ENCODE measurements at places on chromosomes 11 and 22.

- no peak for DNase-seq
These were observed 72.7 kb downstream of the AMBRA1 start for GRCh38 chr11:46520971-46521745.

- DNase-seq = no peak
These were observed 609.9 kb downstream of the INSC start for GRCh38 chr11:15724601-15725000.

DNA sequence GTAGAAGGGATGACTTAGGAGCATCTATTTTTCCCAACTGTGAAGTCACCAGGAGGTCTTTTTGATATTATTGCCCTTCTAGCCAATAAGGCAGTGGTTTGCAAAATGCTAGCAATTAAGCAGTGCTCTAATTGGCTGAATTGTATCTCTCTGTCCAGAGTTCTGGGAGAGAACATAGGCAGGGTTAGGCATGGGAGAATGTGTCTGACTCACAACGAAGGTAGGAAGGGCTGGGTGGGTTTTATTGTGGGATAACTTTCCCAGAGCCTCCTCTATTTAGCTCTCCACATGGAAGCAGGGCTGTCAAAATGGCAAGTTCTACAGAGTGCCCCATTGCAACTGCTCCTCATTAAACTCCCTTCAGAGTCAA lies 415.9 kb upstream of the CADM1 start:
- no peak for DNase-seq

DNA sequence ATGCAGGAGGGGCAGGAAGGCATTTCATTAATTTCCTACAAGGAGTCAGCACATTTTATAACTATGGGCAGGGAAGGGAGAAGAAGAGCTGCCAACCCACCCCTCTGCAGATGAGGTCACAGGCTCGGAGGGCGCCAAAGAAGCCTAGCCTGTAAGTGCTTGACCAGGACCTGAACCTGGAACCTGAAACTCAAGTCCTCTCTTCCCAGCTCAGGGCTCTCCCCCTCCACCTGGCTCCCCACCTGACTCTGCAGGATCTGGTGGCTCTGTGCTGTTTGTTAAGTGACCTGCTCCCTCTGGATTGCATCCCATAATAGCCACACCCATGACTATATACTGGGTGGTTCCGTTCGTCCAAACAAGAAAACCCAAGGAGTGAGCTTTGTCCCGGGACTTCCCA lies 27.3 kb downstream of the SCGB1A1 start:
- no peak for DNase-seq

DNA sequence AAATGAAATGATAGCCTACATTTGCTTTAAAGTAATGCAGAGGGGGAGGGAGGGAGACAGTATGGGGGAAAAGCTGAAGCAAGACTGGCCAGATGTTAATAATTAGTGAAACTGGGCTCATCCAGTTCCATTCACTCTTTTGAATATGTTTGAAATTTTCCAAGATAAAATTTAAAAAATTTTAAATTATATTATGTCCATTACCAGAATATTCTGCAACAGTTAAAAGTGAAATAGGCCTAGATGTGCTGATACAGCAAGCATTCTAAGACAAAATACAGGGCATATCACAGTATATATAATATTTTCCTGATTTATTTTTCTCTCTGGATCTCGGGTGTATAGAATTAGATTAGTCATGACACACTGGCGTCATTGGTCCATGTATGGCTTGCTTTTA lies 13.6 kb upstream of the ZNRF3 start:
- no peak for DNase-seq

- no peak for DNase-seq
These were observed 8.4 kb downstream of the APOBEC3A start for GRCh38 chr22:38965614-38966379.

GRCh38 chr11:10232756-10233155 lies 61.3 kb downstream of the SBF2 start:
- DNase-seq = no peak

- DNase-seq = no peak
These were observed 851.1 kb upstream of the FAT3 start for GRCh38 chr11:91373497-91373896.

- DNase-seq = no peak
These were observed 14.1 kb downstream of the SYNGR1 start for GRCh38 chr22:39363751-39364515.

- no peak for DNase-seq
These were observed 12.0 kb downstream of the OR5B21 start for GRCh38 chr11:58495906-58496305.

GRCh38 chr22:41491374-41492100 lies 22.6 kb downstream of the ACO2 start:
- no peak for DNase-seq

- DNase-seq = no peak
These were observed 17.1 kb downstream of the CFAP300 start for GRCh38 chr11:102064316-102064715.

DNA sequence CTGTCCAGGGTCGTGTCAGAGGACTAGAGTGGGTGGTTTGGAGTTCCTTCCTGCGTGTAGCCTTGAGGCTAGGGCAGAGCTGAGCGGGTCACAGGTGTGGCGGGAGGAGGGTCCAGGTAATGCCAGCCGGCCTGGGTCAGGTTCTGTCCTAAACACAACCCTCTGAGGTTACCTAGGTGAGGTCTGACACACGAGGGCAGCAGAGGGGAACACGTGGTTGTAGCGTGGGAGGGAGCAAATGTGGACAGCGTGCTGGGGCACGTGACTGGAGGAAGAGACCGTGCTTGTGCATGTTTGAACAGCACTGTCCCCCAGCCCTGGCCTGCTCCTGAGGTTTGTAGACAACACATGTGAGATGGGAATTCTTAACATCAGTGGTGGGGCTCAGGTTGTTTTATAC lies 13.1 kb downstream of the MOV10L1 start:
- DNase-seq = no peak

DNA sequence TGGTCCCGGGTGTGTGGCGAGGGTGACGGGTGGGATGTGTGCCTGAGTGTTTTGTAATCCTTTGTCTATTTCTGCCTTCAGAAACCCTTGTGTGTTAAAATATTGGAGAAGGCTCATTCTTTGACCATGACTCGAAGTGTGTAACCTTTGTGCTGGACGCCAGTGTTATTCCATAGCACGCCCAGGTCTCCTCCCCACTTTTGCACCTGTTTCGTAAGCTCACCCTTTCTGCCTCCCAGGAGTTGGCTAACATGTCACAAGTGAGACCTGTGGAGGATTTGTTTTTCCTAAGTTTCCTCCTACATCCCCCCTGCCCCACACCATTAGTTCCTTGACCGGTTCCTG lies 382 bp downstream of the C11orf54 start:
- no peak for DNase-seq

GRCh38 chr22:22182218-22182989 lies 62.2 kb upstream of the VPREB1 start:
- no peak for DNase-seq

- peak; percentile 23 for DNase-seq
These were observed at the start of gene NTM for GRCh38 chr11:131370090-131370751. NTM (plus strand) TSS chr11:131370615.

- no peak for DNase-seq
These were observed 166.2 kb downstream of the LDLRAD3 start for GRCh38 chr11:36109850-36110606.

GRCh38 chr11:111983187-111983986 lies 41.8 kb upstream of the DLAT start:
- no peak for DNase-seq

- peak; percentile 65 for DNase-seq
These were observed 75.0 kb downstream of the JRKL start for GRCh38 chr11:96464700-96465307.

DNA sequence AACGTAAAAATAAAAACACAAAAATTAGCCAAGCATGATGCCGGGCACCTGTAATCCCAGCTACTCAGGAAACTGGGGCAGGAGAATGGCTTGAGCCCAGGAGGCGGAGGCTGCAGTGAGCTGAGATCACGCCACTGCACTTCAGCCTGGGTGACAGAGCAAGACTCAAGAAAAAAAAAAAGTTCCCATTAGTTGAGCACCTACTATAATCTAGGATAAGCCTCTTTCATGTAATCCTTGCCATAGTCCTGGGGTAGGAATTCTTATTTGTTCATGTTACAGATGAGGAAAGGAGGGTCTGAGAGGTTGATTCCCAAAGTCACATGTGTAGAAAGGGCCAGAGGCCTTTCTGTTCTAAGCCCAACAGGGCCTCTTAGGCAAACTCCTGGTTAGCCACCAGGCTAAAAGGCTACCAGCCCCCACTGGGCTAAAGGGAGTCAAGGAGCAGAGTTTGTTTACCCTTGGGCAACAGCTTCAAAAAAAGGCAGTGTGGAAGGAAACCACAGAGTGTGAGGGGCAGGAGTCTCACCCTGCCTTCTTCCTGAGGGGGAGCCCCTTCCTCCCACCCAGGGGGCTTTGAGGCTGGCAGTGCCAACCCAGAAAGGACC lies 21.6 kb upstream of the CSNK1E start:
- DNase-seq = no peak

- no peak for DNase-seq
These were observed 67.5 kb downstream of the LHFPL7 start for GRCh38 chr22:24878969-24879368.

- DNase-seq = no peak
These were observed 3.6 kb upstream of the PHLDA2 start for GRCh38 chr11:2932850-2933251.

DNA sequence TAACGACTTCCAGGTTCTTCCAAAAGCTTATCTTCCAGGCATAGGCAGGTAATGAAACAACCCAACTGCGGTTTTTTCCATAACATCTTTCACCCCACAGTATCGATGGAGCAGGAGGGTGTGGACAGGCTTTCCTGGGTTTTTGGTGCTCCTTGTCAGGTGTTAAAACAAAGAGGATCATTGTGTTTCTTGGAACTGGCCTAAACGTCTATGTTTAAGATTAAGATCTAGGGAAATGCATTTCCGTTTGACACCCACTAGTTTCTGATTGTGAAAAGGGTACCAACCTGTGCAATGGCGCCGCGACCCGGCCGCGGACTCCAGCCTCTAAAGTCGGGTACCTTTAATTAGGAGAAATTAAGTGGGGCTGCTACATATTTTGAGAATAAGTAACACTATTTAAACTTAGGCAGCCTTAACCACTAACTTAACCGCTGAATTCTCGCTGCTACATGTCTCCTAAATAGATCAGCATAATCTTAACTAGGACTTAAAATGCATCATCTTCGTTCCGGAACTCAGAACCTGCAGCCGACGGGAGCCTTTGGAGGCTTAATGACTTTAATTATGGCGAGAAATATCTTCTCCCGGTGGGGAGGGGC lies 31.5 kb downstream of the C22orf31 start:
- DNase-seq = no peak

GRCh38 chr22:43346521-43346929 lies 3.4 kb upstream of the SCUBE1 start:
- DNase-seq = no peak

DNA sequence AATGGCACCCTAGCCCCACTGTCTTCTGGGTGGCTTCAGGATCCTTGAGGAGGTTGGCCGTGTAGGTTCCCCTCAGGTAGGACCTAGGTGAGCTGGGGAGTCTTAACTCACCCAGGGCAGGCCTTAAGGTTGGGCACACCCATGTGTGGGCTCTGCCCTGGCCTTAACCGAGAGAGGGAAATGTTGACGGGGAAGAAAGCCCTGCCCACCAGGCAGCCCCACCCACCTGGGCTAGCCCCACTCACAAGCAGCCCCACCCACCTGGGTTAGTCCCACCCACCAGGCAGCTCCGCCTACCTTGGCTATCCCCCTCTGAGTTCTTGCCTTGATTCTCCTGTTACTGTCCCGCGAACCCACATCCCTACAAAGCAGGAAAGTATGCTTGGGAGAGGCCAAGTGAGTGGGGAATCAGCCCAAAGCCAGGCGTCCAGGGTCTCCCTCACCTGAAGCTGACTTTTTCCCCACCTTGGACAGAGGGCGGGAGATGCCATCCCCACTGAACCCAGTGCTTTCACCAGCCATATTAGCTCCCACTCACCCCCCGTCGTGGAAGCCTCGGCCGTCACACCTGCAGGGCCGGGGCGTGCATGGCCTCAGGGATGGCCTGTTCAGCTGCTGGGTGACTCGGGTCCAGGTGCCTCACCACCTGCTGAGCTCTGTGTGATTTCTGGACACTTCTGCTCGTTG lies at the start of gene MYEOV:
Gene MYEOV, plus strand, starts transcription at position 337 of the 687 bp plus-strand sequence. CDS start 1,200 bp downstream, outside the sequence.
- DNase-seq = no peak

DNA sequence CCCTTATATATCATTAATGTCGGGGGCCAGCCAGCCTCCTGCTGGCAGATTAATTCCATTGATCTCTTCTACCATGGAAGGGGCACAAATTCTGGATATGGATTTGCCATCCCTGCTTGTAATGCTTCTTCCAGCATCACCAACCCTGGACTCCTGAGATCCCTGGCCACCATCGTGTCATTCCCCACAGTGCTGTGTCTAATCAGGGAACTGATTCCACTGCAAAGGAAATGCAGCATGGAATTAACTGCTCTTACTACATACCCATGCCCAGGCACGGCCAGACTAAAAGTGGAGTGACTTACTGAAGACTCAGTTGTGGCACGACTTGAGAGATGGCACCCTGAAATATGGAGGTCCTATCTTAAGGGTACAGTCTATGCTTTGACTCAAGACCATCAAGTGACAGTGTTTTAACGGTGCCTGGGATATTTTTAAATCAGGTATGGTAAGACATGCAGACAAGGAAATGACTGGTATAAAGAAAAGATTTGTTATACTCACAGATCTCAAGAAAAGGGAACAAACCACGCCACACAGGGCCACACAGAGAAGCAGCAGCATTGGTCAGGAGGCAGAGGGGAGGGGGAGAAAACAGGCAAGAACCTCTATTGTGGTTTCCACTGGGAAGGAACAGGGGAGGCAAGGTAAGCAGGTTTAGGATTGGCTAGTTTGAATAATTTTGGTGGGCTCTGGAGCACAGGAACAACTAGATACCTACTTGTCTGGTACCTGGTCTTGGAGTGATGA lies 65.1 kb downstream of the IGLL5 start:
- no peak for DNase-seq

- no peak for DNase-seq
These were observed 1456.3 kb downstream of the BRD1 start for GRCh38 chr22:48371391-48371790.

DNA sequence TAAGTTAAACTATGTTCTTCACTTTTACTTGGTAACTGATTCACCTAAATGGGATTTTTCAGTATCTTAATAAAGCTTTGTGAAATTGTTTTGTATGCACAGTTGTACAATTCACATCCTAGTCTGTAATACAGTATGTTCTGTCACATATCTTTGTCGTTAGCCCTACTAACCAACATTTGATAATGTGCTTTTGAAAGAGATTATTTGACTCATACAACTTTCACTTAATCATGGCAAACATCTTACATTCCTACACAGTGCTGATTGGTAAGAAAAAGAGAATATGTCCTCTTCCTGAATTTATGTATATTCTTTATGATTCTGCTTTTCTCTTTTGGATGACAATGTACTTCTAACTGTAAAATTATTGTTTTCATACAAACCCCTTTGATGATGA lies 234.5 kb downstream of the METTL15 start:
- no peak for DNase-seq
